ENCODE measurements at places on chromosomes 16 and 17.

- DNase-seq = no peak
Observed at GRCh38 chr17:65334406-65334805, 197.2 kb downstream of the RGS9 start.

DNA sequence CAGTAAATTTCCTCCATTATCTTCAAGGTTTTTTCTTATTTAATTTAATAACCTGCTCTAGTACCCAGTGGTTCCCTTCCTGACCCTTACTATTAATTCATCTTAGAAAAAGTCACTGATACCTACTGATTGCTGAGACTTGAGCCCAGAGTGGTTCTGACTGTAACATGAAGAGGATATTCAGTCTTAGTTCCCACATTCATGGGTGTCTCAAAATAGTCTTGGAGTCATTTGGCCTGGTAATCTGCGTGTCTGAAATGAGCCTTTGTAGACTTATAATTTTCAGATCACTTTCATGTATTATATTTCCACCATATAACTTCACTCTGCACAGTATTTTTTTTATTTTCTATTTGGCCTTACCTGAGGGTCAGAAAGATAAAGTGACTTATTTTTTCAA is 732.0 kb upstream of the KIF2B start:
- DNase-seq = no peak

DNA sequence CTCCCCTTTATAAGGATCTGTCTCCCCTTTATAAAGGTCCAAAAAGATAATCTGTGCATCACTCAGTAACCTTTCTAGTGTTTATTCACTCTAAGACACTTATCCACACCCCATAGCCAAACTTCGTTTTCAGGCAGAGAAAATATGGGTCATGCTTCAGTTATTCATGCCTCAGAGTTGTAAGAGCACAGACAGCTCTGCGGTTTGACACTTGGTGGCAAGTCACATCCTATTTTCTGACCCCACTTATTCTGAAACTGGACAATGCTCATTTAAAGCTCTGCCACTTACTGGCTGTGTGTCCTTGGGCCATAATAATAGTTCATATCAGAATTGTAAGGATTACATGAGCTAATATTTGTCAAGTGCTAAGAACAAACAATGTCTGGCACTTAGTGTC is 2.0 kb upstream of the KRTAP2-1 start:
- DNase-seq = no peak

- no peak for DNase-seq
Observed at GRCh38 chr16:67846063-67846319, 742 bp upstream of the NUTF2 start.

All from H9 (cell line).